NCI-H2227 treated with DMSO at 0.1 percent for 48 hours (cell line): ENCODE measurements at places on chromosomes 2 and 18.

DNA sequence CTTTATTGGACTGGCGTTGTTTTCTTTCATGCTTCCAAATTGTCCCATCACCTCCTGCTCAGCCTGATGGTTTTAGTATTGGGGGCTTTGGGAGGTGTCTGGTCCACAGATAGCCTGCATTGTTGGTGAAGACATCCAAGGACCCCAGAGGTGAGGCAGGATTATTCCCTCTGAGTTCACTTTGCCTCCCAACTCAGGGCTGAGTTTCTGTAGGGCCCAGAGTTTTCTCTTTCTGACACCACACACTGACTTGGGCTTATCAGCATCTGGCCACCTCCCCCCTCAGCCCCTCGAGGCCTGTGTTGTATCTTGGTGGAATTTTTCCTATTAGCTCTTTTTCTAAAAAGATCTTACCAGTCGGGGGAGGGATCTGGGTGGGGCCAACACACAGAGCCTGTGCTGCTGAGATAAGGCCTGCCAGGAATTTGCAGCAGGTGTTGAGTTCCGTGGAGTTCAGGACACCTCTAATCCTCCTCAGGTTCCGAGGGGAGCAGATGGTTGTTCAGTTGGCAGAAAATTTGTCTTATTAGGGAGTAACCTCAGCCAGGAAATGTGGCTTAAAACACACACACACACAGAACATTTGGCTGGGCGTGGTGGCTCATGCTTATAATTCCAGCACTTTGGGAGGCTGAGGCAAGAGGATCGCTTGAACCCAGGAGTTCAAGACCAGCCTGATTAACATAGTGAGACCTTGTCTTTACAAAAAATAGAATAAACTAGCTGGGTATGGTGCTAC is 7.3 kb downstream of the EMILIN2 start:
- no peak for DNase-seq

DNA sequence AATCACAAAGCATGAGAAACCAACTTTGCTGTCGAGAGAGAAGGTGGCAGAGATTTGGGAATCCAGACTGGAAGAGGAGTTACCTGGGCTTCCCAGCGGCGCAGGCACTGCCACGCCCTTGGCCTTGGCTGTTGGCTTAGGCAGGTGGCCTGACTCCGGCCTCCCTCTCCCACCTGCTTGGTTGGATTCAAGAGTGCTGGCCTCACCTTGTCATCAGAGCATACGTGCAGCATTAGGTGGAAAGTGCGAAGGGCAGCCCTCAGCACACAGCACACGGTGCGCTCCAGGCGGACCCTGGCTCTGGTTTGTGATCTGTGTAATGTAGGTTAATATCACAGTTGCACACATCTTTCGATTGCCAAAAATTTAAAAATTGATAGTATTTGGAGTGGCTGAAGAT is 19.2 kb upstream of the ASB1 start:
- no peak for DNase-seq

- no peak for DNase-seq
These were observed 55.8 kb upstream of the TMEM18 start for GRCh38 chr2:733001-733400.

DNA sequence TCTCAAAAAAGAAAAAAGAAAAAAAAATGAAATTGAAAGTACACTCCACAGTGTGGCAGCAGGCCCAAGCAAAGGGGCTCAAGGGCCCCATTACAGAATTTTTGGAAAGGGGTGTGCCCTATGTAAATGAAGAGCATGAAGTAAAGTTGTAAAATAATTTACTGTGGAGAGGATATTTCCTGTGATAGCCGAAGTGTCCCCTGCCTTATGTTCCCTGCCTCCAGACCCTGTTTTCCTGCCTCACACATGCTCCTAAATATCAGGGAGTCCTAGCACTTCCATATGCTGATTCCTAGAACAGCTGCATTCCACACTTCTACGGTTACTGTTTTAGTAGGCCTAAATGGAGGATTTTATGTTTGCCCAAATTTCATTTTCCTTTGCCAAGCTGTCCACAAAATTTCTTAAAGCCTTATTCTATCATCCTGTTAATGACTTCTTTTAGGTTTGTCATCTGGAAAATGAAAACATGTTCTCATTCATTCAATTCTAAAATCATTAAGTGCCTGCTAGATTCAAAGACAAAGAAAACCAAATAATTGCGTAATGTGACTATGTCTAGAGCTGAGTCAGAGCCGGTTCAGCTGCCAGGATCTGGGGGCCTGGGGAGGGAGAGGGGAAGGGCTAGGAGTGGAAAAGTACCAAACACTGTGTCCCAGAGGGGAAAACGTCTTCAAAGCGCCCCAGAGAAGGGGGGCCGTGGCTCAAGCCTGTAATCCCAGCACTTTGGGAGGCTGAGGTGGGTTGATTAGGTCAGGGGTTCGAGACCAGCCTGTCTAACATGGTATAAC is 25.9 kb upstream of the IMPA2 start:
- no peak for DNase-seq

- no peak for DNase-seq
These were observed 41.1 kb upstream of the REG3G start for GRCh38 chr2:78984386-78984785.

DNA sequence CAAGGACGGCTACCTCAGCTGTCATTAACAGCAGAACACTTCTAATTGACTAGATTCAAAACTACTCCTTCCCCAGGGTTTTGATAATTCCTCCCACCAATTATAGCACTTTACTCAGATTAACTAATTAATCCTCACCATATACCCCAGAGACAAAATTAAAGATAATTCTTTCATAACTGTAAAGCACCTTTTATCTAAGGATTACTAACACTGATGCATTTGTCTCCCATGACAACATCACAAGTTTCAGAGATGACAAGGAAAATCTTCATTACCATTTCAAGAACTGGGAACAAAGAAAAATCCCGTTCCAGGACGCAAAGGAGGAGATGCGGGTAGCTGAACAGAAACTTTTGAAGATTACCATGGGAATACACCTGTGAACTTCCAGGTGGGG is 129.4 kb upstream of the ITGA6 start:
- no peak for DNase-seq

- DNase-seq = no peak
These were observed 94.7 kb downstream of the DOK6 start for GRCh38 chr18:69495338-69495737.

DNA sequence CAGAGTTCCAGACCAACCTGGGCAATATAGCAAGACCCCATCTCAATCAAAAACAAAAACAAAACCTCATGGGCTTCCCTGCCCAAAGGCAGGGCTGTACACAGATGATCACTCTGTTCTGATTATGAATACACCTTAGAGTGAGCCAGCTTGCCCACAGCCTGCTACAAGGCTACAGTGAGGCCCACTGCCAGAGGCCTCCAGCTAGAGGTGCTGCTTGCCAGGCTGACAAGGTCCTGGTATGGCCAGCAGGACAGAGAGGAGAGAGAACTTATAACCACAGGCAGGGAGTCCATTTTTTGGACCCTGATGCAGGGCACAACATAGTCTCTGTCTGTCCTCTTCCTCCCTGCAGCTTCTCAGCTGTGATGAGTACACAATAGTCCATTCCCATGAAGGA is 41.5 kb downstream of the KANSL3 start:
- DNase-seq = no peak

DNA sequence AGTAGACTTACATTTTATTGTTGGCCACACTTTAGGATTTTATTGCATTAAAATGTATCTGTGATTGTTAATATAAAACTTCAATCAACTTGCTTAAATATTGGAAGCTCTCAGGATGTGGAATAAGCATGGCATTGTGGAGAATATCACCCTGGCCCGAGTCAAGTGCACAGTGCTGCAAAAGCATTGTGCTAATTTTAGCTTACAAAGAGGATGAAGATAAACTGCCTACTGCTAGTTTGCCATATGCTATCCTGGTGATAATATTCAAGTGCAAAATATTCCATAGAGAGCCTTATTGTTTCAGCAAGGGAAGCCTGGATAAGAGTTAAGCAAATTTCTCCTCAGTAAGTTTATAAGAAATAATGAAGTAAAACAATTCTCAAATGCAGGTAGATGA is 54.5 kb downstream of the MEIS1 start:
- no peak for DNase-seq

DNA sequence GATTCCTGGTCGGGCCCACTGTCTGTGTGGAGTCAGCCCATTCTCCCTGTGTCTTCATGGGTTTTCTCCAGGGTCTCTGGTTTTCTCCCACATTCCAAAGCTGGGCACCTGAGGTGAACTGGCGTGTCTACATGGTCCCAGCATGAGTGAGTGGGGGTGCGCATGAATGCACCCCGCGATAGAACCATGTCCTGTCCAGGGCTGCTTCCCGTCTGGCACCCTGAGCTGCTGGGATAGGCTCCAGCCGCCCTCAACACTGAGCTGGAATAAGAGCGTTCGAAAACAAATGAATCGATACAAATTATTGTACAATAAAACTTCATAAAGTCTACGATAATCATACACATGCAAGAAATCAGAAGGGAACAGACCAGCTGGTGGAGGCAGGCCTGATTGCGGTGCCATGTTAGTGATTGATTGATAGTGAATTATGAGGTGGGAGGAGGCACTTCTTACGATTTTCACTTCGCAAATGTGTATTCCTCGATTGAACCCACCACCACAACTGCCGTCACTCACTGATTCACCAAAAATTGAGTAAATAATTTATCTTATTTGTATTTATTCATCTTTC is 186.6 kb downstream of the MGAT5 start:
- DNase-seq = no peak

- no peak for DNase-seq
These were observed 57.7 kb downstream of the NBEAL1 start for GRCh38 chr2:203072371-203072770.

DNA sequence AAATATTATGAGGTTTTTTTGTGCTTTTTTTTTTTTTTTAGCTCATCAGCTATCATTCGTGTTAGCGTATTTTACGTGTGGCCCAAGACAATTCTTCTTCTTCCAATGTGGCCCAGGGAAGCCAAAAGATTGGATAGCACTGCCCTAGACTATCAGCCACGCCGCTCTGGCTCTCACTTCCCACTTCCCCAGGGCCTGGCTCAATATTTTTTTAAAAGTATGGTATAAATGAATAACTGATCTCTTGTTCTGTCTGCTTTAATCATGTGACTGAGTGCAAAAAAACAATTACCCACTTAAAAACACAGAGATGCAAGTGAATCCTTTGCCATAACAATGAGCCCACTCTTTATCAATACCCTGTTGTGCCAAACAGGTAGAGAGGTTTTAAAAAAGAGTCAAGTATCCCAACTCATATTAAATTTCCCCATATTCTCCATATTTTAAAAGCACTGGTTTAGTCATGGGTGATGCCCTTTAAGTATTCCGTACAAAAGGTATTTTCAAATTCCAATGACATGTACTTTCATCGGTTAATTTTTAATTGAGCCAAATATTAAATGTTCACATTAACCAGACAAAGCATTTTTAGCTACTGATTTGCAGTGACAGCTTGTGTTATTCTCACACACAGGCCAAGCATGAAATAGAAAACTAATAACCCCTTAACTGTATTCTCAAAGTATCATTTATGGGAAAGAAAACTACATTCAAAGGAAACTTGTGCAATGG is 12.6 kb downstream of the BCL2 start:
- no peak for DNase-seq

DNA sequence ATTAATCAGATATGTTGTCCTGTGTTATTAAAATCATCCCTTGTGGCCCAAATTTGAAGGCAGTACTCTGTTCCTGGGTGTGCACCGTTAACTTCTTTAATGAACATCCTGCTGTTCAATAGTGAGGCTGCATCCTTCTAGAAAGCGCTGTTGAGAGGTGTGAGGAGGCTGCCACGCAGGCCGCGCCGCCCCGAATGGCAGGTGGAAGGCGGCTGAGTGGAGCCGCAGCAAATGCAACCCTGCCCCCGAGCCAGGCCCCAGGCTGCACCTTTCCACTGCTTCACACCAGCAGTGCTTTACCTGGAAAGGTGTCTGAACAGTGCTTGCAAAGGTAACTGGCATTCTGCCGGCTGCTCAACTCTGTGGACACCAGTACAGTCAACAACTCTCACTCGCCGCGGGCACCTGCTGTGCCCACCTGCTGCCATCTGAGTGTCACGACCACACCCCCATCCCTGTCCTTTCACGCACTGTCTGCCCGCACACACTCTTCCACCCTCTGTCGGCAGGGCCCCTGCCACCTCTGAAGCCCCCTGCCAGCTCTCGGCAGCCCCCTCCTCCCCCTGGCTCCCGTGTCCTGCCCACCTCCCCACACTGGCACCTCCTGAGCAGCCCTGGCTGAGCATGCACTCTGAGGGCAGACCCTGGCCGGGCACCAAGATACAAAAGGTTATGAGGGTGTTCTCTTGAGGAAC is 70.9 kb downstream of the ODC1 start:
- no peak for DNase-seq
